CD8-positive, alpha-beta T cell (primary cell): ENCODE measurements at places on chromosomes 6 and 20. TPM values are rescaled to one million over a fixed set of nuclear protein-coding genes. Genes with fewer than 3 reads are reported as not detected.

- DNase-seq = no peak
Measured at GRCh38 chr6:107999341-107999740, 41.3 kb upstream of the SEC63 start.

DNA sequence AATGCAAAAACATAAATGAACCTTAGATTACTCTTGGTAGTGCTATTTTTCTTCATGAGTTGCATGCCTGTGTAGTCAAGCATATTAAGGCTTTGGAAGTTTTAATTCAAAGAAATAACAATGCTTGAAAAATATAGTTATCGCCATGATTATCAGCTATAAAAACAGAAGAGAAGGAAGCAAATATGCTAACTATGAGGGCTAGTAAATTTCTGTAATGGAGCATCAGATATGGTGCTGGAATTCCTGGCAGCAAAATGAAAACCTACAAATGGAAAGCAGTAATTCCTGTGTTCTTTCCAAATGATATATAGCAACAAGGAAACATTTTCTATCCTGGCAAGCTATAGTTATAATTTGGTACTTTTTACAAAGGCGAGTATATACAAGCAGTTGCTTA, 29.7 kb downstream of the DOP1A start:
- no peak for DNase-seq

Gene ADGRG6
- 0.61 TPM for total RNA-seq

DNA sequence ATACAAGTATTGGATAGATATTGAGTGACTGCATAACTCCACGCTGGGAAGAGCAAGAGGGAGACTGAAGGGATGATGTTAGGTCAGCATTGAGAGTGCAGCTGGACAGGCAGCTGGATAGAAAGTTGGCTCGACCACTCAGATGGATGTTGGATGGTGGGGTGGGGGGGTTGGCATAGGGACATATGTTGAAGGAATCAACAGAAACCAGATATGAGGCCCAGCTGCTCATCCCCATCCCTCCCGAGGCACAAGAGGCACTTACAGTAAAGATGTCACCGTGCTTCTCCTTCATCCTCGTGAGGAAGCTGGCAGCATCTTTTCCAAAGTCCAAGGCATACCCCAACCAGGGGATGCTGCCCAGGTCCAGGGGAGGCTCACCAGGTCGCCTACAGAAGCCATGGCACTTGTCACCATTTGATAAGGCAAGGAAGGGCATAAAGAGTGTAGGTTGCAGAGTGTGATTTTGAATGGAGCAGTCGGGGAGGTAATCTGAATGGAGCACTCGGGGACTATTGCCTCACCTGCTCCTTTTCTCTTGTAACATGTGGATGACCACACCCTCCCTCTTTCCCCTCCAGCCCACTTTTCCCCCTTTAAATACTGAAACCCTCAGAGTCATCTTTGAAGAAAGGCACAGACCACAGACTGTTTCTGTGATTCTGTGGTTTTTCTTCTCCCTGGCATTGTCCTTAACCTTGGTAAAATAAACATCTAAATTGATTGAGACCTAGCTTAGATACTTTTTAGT, 18.0 kb downstream of the PTGIS start:
- DNase-seq = no peak

- no peak for DNase-seq
Measured at GRCh38 chr20:52783769-52784168, 188.4 kb upstream of the TSHZ2 start.

GRCh38 chr20:57658833-57659516, 38.7 kb upstream of the ZBP1 start:
- no peak for DNase-seq

DNA sequence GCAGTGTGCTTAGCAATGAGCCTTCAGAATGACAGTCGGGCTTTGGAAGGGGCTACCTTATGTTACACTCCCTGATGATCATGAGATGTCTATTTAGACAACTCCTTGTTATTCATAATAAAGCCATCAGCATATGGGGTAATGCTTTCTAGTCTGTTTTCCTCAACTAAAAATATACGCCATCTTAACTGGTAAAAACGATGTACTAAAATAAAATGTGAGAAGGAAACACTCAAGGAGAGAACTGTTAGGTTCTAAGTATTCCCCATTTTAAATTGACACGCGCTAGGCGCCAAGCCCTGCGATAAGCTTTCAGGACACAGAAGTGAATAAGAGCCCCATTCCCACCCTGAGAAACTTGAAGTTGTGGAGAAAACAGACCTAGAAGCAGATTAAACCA, 43.6 kb downstream of the SOD2 start:
- DNase-seq = no peak

Gene FAM209B
- total RNA-seq = 2.9 TPM

DNA sequence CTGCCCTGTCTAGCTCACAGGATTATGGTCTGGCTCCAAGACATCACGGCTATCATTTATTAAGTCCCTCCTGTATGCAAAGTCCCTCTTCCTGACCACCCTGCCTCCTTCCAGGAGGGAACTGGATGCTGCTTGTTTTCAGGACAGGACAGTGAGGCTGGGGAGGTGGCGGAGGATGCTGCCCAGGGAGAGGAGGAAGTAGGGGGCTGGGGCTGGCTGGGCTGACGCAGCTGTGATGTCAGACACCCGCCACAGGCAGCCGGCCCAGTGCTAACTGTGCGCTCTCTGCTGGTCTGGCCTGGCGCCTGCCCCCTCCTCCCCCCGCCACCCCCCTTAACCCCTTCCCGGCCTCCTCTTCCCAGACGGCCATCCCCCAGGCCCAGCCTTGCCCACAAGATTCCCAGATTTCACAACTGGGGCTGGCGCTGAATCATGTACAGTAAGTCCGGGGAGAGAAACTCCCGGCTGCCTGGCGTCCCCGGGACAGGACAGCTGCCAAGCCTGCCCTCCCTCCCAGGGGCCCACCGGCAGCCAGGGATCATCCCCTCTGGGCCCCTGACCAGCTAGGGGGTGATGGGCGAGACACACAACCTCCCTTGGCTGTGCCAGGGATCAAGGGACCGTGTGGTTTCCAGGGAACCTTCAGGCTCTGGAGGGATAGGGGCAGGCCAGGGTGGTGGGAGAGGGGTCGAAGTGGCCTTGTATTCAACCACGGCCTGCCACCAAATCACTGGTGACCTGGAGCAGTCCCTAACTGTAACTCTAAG, 118.1 kb downstream of the CEBPB start:
- DNase-seq = no peak

DNA sequence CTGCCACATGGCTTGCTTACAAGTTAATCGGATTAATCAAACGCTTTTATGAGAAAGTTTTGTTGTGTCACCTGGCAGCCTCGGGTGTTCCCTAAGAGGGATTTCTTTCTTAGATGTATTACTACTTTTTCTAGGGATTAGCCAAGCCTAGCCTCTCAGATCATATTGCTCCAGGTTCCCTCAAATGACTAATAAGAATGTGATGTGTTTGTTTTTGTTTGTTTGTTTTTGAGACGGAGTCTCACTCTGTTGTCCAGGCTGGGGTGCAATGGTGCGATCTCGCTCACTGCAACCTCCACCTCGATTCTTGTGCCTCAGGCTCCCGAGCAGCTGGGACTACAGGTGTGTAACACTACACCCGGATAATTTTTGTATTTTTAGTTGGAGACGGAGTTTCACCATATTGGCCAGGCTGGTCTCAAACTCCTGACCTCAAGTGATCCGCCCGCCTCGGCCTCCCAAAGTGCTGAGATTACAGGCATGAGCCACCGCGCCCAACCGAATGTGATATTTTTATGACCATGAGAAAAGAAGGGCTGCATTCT, 977 bp downstream of the HMGN4 start:
- no peak for DNase-seq

DNA sequence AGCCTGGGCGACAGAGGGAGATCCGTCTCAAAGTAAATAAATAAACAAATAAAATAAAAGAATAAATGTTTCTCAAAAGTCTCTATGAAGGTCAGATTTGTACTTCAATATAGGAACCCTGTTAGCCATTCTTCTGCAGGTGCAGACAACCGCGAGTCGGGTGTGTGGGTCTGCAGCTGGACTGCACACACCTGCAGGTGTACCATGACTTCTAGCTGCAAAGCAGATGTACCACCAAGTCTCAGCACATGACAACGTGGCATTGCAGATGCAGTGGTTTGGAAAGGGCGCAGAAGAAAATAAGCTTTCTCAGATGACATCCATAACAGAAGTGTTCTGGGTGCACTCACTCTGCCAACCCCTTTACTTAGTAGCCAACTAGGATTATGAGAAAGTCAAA, 239.7 kb downstream of the ATXN1 start:
- no peak for DNase-seq

- DNase-seq = no peak
Measured at GRCh38 chr6:169963581-169964297, 212.3 kb downstream of the ERMARD start.

Gene BACH2
- 162 TPM for total RNA-seq

Gene FAM217A
- total RNA-seq = not detected

DNA sequence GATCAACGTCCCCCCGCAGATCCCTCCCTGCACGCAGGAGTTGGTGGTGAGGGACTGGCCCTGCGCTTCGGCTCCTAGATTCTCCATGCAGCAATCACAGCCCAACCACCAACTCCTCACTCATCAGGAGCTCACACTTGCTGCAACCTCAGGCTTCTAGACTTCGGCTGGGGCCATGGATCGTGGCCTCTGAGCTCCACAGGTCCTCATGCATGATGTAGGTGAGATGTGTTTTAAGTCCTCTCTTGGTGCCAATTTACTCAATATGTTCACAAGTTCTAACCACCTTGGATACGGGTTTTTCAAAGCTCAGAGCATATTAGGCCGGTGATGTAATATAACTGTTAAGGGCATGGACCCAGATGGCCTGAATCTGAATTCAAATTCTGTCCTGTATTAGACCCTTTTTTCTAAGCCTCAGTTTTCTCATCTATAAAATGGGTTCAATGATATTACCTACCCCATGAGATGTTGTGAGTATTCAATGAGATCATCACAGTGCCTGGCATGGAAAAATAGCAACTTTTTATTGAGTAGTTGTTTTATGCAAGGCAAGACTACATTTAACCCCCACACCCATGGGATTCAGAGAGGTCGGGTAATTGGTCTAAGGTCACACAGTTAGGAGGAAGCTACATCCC, 31.0 kb downstream of the SUN5 start:
- peak; percentile 29 for DNase-seq
